ENCODE measurements at places on chromosomes 13 and 19.
A peak's percentile ranks its signal among the peaks of the same experiment; 100 is the strongest.

- no peak for DNase-seq
Measured at GRCh38 chr19:2807379-2808128, 12.1 kb upstream of the ZNF554 start.

DNA sequence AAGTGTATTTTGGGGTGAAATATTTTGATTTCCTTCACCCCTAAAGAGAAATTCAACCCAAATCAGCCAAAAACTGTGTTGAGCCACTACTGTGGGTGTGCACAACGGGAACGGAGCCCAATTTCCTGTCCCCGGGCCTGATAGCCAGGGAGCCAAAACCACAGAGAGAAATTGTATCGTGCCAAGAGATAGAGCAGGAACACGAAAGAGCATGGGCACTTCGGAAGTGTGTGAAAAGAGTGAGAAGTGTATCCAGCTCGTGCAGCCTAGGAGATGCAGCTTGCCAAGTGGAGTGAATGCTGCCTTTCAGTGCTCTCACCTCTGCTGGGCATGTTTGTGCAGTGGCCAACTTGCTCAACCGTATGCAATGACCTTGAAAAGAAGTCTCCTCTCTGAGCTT lies 19.4 kb upstream of the PLEKHF1 start:
- no peak for DNase-seq

DNA sequence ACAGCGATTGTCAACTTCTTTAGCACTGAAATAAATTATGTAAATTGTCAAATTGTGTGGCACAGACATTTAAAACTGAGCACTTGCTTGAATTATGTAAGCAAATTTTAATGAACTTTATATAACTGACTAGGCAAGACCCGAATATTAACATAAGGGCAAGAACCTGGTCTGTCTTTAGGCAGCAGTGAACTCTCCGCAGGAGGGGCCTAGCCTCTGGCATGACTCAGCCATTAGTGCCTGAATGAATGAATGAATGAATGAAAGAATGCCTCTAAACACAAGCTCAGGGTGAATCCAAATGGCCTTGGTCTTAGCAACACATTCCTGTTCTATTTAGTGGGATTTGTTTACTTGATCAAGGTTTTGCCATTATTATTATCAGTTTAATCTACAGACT lies 654.7 kb upstream of the ARGLU1 start:
- no peak for DNase-seq

DNA sequence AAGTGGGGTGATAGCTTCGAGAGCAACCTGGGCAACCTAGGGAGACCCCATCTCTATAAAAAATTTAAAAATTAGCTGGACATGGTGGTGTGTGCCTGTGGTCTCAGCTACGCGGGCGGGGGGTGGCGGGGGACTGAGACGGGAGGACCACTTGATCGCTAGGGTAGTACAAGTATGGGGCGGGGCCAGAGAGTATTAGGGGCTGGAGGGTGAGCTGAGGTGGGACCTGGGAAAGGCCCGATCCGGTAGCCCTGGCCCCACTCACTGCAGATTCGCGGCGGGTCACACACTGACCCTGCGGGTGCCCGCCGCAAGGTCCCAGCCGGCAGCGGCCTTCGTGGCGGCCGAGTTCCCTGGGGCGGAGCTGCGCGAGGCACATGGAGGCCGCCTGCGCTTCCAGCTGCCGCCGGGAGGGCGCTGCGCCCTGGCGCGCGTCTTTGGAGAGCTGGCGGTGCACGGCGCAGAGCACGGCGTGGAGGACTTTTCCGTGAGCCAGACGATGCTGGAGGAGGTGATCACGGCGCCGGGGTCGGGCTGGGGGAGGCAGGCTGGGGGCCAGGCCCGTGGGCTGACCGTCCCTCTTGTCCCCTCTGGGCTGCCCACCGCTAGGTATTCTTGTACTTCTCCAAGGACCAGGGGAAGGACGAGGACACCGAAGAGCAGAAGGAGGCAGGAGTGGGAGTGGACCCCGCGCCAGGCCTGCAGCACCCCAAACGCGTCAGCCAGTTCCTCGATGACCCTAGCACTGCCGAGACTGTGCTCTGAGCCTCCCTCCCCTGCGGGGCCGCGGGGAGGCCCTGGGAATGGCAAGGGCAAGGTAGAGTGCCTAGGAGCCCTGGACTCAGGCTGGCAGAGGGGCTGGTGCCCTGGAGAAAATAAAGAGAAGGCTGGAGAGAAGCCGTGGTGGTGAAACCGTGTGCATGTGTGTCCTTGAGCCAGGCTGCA lies 2.0 kb upstream of the ARHGAP45 start:
- DNase-seq: peak; percentile 75

GRCh38 chr19:50427997-50428425 lies 4.7 kb upstream of the MYBPC2 start:
- no peak for DNase-seq

DNA sequence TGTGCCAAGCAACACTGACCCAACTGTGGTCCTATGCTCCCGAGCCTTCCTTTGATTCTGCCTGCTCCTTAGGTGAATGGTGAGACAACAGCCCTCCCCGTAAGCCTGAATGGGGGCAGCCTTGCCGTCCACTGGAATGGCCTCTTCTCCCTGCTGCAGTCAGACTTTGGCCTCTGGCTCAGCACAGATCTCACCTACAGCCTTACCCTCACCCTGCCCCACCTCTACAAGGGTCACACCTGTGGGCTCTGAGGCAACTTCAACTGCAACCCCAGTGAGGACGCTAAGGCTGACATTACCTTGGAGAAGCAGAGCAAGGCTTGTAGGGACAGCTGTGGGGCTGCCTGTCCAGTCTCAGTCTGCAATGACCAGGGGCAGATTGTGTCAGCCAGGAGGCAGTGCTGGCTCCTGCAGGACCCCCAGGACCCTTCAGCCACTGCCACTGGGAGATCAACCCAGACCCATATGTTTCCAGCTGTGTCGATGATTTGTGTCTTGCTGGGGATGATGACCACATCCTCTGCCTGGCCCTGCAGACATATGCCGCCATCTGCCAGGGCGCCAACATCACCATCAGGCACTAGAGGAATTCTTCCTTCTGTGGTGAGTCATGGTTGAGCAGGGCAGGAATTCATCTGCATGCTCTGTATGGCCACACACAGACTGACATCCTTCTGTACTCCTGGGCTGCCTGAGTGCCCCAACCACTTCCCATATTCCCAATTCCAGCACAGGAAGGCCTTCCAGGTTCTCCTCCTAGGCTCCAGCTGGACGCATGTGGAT lies 27.3 kb upstream of the FXYD3 start:
- DNase-seq: no peak

- no peak for DNase-seq
Measured at GRCh38 chr19:57068921-57069697, 50.7 kb upstream of the USP29 start.

DNA sequence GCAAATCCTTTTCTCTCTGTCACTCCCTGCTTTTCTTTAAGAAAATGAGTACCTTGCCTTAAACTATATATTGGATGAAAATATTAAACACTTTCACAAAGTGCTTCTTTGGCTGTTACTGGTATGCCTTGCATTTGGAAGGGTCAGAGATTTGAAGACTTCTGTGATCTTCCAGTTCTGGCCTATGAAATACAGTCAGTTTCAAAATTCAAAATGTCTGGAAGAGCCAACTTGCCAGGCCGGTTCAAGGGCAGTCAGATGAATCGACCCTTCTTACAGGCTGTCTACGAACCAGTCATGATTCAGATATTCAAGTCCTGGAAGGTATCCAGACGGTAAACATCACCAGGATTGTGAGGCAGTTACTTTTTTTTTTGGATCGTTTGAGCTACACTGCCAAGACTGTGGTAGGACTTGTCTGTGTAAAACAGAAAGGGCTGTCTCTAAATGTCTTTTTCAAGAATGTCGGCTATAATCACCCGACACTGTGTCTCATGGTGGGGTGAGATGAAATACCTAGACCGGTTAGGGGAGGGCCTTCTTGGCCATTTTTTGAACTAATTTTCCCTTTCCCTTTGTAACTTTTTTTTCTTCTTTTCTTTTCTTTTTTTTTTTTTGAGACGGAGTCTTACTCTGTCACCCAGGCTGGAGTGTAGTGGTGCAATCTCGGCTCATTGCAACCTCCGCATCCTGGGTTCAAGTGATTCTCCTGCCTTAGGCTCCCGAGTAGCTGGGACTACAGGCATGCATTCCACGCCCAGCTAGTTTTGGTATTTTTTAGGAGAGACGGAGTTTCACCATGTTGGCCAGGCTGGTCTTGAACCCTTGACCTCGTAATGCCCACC lies 11.2 kb downstream of the ACTN4 start:
- no peak for DNase-seq

DNA sequence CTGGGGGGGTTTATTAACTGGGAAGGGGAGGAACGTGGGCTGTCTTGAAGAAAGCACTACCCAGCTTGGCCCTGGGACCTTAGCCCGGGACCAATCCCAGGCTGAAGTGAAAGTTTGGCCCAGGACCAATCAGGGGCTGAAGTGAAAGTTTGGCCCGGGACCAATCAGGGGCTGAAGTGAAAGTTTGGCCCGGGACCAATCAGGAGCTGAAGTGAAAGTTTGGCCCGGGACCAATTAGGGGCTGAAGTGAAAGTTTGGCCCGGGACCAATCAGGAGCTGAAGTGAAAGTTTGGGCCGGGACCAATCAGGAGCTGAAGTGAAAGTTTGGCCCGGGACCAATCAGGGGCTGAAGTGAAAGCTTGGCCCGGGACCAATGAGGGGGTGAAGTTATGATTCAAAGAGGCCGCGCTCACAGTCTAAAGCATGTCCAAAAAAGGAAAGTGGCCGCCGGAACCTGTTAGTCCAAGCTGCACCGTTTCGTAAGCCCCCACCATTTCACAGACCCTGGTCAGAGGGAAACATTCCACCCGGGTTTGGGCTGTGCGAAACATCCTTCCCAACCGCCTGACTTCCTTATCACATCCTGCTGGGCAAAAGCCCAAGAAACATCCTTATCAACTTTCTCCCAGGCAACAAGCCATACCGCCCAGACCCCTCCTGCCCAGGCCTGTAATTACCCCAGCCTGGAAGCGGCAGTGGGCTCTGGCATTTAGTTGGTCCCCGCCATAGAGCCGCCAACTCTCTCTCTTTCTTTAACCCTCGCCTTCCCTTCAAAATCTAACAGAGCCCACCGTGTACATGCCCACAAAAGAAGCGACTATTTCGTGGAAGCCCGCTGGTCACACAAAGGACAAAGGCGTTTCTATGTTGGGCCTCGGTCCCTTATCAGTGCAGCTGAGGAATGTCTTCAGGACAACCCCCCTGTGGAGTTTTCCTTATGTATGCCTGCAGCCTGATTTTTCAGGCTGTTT lies 1.1 kb downstream of the ZNF850 start:
- DNase-seq: peak; percentile 35

GRCh38 chr13:102643656-102644055 lies 46.9 kb downstream of the TPP2 start:
- DNase-seq: no peak

DNA sequence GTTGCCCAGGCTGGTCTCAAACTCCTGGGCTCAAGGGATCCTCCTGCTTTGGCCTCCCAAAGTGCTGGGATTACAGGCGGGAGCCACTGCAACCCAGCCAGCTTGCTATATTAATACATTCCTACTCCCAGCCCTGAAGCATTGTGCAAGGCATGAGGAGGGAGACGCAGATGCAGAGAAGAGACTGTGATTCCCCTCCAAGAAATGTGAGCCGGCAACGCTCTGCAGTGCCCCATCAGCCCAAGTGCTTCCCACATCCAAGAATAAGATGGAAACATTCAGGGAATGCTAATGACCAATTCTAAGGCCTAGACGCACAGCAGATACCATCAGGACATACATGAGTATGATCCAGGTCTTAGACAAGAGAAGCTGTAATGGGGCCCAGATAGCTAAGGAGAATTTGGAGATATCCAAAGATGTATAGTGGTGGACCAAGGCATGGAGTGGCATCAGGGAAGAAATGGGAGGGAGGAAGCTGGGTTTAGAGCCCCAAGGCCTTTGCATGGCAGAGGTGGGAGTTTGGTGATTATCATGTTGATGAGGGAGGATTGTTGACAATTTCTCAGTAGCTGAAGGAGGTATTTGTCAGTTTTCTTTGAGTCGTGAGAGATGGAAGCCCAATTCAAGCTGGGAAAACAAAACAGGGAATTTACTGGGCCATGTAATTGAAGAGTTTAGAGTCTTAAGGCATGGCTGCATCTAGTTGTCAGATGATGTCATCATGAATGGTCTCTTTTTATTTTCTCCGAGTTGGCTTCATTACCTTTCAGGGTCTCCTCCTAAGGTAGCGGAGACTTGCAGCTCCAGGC lies 2.9 kb downstream of the PPM1N start:
- DNase-seq: no peak

DNA sequence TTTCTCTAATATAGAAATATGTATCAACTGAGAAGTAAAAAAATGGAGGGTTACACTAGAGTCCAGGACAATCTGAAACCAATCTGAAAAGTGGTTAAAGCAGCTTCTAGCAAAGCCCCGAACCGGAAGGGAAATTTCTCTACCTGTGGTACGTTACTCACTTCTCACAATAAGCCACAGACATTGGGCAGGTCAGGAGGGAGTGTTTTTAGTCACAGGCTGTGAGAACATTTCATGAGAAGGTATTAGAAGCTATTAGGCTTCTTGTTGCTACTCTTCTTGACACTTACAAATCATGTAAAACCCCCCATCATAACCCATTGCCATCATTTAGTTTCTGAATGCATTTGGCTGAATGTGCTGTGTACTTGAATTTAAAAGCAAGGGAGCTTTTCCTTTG lies 120.9 kb downstream of the NUFIP1 start:
- DNase-seq: no peak

- DNase-seq: no peak
Measured at GRCh38 chr13:44088991-44089413, 209.3 kb downstream of the LACC1 start.

GRCh38 chr13:20988909-20989655 lies 72.3 kb downstream of the LATS2 start:
- DNase-seq: no peak

DNA sequence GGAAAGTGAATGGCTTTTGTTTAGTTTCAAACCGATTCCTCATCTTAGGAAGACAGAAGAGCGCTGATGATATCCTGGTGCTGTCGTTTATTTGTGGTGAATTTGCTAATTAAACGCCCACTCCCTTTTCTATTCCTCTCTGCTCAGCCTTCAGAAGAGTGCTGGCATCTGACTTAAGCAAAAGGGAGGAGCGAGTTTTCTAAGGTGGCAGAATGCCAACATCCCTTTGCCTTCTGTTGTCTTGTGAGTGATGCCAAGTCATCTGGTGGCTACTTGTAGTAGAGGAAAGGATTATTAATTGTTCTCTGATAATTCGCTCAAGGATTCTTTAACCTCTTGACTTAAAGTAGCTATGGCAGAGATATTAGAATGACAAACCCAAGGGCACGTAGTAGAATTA lies 68.1 kb downstream of the ERCC5 start:
- DNase-seq: no peak

DNA sequence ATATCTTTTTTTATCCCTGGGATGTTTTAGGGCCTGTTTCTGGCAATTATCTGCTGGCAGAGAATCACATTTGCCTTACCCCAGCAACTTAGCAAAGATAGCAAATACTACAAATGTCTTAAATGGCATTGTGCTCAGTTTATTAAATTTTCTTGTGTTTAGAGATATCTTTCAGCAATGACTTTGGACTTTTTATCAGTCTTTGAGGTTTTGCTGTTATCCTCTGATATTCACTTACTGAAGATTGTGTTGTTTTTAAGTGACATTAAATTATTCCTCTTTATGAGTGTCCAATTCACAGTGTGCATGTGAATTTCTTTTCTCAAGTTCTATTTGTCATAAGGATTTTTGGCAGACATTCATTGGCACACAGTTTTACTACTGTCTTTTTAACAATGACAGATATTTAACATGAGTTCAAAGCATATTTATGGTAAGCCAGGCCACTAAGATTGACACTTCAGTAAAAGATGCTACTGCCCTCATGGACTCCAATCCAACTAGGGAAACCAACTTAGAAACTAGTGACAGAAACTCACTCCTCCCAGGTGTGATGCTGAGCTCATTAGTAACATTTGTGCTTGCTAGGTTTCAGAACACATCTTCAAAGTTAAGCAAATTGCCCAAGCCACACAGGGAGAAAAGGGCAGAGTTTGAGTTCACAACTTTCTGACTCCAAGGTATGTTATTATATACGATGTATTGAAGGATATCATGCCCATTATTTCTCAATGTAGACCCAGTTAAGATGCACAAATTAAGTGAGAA lies 481.9 kb downstream of the GPC6 start:
- no peak for DNase-seq
